ENCODE measurements at places on chromosomes 4 and X.

DNA sequence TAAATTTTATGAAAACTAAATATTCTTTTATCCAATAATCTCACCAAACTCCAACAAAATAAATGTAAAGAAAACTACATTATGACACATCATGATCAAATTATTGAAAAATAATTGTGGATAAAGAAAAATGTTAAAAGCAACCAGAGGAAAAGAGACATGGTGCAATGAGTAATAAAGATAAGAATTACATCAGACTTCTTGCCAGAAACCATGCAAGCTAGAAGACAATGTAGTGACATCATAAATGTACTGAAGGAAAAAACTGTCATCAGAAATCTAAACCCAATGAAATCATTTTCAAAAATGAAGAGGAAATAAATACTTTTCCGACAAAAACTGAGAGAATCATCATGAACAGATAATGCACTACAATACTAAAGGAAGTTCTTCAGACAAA, 135.9 kb upstream of the EOLA2 start:
- DNase-seq, result no peak

DNA sequence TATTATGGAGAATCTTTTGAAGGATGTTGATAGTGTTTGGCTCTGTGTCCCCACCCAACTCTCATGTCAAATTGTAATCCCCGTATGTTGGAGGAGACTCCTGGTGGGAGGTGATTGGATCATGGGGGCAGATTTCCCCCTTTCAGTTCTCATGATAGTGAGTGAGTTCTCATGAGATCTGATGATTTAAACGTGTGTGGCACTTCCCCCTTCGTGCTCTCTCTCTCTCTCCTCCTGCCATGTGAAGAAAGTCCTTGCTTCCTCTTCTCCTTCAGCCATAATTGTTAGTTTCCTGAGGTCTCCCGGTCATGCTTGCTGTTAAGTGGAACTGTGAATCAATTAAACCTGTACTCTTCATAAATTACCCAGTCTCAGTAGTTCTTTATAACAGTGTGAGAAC, 166.1 kb upstream of the NUDT6 start:
- no peak for DNase-seq

GRCh38 chrX:45743906-45744625, 543.4 kb upstream of the DIPK2B start:
- DNase-seq, result no peak

GRCh38 chr4:1469043-1469442, 62.8 kb upstream of the NKX1-1 start:
- no peak for DNase-seq

- no peak for DNase-seq
These were observed 174.4 kb upstream of the SPIN4 start for GRCh38 chrX:63525491-63525890.

GRCh38 chr4:48558819-48559218, 68.8 kb downstream of the ZAR1 start:
- no peak for DNase-seq

All from stimulated activated CD8-positive, alpha-beta memory T cell treated with anti-CD3 and anti-CD28 coated beads, Interleukin-15, amount 100 ng/mL, for 1 hour (primary cell).